ENCODE measurements at places on chromosomes 13 and 19. TPM values are rescaled to one million over a fixed set of nuclear protein-coding genes. Genes with fewer than 3 reads are reported as not detected.

The KDM4B gene
- total RNA-seq, result 18.4 TPM

The ZNF417 gene
- total RNA-seq, result 22.8 TPM

The PGLYRP1 gene
- total RNA-seq, result not detected

The TMEM145 gene
- 3.0 TPM for total RNA-seq

DNA sequence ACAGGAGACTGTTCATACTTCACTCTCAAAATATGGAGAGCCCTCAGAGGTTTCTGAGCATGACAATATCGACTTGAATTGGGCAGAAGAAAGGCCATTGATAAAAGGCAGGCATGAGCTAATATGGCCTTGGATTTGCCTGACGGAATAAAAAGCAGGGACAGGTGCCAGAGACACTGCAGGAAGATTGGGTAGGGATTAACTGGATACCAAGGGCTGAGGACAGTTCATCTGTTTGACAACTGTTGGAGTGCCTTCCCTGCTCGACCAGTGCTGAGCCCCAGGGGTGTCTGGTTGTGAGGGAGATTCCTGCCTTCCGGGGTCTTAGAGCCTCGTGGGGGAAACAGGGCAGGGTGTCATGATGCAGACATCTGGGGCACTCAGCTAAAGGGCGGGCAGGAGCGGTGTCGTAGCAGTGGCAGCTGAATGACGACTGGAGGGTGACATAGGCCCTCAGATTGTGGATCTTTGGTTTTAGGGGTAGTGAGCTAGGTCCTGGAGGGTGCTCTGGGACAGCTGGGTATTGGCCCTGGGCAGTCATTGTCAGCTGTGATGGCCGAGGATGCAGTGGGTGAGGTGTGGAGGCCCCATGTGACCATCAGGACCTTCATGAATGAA, 12.3 kb downstream of the GATAD2A start:
- DNase-seq, result no peak

GRCh38 chr13:51041126-51041525, 69.9 kb downstream of the C13orf42 start:
- DNase-seq, result no peak

DNA sequence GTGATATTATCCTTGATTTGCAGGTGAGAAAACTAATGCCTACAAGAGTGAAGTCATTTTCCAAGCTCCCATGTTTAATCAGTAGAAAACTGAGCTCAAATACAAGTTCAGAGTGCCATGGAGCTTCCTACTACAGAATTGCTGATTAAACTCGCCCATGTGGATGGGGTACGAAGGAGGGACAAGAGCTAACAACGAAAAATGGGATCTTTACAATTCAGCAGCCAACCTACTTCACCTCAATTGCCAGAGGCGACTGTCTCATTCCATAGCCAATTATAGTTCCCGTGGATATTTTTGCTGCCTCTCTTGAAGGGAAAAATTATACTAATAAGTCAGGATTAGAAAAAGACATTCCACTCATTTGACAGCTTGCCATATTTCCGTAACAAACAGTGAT, 1155.1 kb downstream of the OLFM4 start:
- no peak for DNase-seq

- DNase-seq, result no peak
Observed at GRCh38 chr13:107296804-107297203, 728.9 kb upstream of the ARGLU1 start.

DNA sequence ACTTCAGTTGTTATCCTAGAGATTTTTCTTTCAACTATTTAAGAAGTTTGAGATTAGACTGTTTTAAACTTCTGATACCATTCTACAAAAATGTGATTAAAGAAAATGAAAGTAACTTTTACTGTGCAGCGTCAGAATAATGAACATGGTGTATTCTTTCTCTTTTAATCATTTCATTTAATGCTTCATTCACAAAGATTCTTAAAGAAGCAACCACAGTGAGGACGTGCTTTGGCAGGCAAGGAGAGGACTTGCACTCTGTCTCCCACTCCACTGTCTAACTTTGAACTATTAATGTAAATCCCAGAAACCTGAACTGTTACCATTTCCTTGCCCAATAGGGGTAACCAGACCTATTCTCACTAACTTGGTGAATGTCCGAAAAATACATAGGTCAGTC, 137.0 kb downstream of the KCNRG start:
- no peak for DNase-seq

DNA sequence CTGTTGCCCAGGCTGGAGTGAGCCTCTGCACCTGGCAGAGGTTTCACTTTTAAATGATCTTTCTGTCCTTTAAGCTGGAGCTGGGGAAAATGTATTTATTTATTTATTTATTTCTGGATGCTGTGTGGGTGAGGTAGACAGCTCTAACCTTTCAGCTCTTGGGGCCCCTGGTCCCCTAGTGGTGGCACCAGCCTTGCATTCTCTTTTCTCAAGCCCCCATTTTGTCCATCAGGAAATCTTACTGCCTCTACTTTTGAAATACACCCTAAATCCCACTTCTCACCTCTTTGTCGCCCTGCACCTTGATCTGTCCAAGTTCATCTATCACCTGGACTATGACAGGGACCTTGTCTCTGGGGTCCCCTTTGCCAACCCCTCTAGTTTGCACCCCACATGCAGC, 2.1 kb upstream of the B9D2 start:
- no peak for DNase-seq

DNA sequence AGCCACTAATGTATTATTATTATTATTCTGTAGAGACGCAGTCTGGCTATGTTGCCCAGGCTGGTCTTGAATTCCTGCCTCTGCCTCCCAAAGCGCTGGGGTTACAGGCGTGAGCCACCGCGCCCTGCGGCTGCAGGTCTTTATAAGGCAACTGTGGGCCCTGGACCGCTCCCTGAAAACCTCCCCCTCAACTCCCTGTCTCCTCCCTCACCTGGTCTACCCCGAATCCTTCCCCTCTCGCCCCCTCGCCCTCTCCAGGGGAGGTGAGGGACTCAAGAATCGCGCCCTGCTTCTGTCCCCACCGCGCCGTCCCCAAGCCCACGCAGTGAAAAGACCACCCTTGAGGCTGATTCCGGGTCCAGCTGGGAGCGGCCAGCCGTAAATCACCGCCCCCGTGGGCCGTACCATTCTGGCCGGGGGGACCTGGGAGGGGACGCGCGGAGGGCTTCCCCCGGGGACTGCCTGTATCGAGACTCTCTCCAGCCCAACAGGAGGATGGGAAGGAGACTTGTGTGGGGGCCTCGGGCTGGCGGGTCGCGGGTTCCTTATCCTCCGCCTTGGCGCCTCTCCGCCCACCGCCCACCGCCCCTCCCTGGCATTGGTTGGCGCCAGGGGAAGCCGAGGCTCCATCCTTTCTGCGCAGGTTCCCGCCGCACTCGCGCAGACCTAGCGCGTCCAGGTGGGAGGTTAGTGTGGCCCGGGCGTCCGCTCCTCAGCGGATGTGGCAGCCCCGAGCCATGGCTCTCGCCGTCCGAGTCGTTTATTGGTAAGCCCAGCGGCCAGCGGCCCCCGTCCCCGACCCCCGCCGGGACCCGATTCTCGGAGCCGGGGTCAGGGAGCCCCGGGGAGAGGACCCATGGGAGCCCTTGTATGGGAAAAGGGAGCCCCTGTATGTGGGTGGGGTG, at the start of gene SELENOW:
Gene SELENOW, plus strand, starts transcription at position 655 of the 905 bp plus-strand sequence. Its CDS starts 83 bp downstream, at position 738.
- no peak for DNase-seq

DNA sequence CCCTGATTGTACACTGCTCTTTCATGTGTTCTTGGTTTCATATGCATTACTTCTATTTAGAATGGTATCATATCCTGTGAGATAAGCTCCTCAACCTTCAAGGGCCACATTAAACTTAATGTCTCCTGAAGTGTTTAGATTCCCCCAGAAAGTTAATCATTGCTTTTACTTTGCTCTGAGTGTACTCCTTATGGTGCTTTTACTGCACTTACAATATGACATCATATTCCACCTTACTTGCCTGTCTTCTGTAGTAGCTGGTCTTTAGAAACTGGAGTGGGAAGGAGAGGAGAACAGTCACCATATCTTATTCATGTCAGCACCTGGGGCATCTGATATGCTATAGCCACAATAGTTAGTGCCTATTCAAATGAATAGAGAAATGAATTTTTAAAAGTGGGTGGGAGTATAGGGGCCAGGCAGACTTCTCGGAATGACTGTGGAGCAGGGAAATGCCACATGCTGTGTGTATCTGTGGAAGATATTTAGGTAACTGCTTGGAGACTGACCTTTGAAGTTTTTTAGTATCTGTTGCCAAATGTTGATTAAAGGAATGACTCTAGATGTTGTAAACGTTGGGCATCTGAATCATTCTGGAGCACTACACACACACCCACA, 40.2 kb downstream of the SLAIN1 start:
- no peak for DNase-seq

DNA sequence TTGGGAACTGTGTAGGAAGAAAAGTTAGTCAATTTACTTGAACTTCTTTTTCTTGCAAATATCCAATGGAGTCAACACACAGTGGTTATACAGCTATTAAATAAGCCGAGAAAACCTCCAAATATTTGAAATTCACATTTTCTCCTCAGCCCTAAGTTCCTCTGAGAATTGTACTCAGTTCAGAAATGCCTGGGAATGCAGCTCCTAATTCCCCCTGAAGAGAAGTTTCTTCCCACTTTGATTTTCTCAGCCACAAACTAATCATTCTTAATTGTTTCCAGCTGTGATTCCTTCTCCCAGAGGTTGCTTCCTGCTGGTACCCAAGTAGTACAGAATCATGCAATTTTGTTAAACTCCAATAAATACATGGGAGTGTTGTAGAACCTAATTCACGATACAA, 246.1 kb upstream of the MIR17HG start:
- no peak for DNase-seq

DNA sequence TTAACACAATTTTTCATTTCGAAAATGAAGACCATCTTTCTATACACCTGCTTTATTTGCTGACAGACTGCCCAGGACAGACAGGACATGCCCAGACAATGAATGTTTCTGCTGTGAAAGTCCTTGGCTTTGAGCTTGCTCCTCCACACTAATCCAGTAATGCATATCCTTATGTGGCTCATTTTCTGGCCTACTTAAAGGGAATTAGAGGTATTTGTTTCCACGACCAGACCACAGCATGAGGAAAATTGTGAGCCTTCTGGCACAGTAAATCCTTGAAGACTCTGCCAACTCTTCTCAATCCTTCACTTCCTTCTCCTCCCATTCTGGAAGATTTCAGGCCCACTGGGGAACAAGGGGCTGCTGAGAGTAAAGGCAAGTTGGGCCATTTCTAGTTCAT, 25.7 kb downstream of the CCDC70 start:
- DNase-seq, result no peak

GRCh38 chr19:5127717-5128116, 158.8 kb downstream of the KDM4B start:
- DNase-seq, result no peak

DNA sequence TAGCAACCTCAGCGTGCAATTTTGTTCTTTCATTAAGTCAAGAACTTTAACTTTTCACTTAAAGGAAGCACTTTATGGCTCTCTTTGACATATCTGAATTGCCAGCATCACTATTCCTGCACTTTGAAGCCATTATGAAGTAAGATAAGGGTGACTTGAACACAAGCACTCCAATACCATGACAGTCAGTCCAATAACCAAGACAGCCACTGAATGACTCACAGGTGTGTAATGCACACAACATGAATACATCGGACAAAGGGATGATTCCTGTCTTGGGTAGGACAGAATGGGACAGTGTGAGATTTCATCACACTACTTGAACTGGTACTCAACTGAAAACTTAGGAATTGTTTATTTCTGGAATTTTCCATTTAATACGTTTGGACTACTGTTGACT, 233.7 kb upstream of the IPO5 start:
- DNase-seq, result no peak

DNA sequence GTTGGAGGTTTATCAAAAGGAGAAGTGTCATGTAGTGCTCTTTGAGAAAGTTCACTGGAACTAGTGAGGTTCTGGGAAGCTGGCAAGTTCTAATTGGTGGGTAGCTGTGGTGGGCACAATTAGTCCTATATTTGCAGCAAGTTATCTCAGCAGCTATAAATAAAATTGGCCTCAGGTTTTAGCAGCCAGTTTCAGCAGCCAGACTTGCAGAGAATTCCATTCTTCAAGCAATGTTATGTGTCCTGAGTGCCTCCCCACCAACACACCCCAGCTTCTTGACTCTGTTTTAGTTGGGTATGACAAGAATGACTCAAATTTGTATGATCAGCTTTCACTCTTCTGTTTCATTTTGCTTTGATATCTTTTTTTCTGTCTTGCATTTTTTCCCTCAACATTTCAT, 4.7 kb downstream of the IFT88 start:
- DNase-seq, result no peak

GRCh38 chr19:6753178-6754031, 13.8 kb downstream of the SH2D3A start:
- DNase-seq, result peak; percentile 69

DNA sequence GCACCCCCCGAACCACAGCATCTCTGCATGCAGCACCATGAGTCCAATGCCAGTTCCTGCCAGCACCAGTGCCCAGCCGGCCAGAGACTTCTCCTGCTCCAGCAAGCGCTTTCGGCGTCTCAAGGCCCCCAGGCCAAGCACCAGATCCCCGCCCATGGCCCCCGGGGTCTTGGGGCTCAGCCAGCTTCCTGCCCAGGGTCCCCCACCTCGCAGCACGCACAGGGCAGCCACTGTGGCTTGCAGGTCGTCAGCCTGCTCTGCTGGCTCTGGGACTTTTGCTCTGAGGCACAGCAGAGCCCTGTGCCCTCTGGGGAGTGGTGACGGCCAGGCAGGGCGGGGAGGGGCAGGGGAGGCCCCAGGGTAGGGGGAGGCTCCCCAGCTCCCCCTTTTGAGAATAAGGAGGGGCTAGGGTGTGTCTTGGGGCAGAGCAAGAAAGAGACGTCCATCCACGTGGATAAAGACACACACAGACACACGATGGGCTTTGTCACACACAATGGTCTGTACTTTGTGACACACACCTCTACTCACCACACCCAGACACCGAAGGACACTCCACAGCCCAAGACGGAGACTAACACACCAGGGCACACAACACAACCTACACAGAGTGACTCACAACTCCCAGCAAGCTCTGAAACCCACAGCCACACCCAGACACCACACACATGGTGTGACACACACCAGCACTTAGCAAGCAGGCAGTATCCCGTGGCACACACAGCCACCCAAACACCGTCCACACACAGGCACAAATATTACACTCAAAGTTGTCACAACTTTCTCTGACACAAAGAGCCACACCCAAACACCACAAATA, at the start of gene KCNN4:
Gene KCNN4, minus strand, starts transcription at position 268 of the 820 bp plus-strand sequence. Its CDS starts 112 bp downstream, at position 156.
- DNase-seq, result no peak

GRCh38 chr19:47419030-47419783, at the start of gene MEIS3:
MEIS3 (minus strand) TSS chr19:47419527; CDS start chr19:47419081, 446 bp downstream.
- DNase-seq, result no peak

GRCh38 chr13:75393839-75394520, 88.0 kb downstream of the TBC1D4 start:
- no peak for DNase-seq

DNA sequence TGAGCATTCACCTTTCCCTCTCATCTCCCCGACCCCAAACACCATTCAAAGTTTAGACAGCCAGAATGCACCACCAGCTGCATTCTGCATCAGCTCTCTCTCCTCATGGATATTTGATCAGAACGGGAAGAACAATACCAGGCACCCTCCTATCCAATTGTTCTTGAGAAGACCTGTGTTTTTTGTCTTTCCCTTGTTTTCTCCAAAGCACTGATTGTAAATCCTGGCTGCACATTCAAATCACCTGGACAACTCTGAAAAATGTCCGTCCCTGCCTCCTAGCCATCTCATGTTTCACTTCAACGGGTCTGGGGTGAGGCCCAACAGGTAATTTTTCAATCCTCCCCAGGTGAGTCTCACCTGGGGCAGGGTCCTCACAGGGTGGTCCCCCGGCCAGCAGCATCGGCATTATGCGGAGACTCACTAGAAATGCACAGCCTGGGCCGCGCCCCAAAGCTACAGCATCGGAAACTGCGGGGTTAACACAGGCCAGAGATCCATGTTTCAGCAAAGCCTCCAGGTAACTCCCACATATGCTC, 5.5 kb downstream of the IRS2 start:
- no peak for DNase-seq

Data from Panc1 (cell line).